ENCODE measurements at places on chromosomes 4 and X. TPM values are rescaled to one million over a fixed set of nuclear protein-coding genes. Genes with fewer than 3 reads are reported as not detected.

Gene BTC
- total RNA-seq = not detected

Gene UBE2K
- 90.4 TPM for total RNA-seq

DNA sequence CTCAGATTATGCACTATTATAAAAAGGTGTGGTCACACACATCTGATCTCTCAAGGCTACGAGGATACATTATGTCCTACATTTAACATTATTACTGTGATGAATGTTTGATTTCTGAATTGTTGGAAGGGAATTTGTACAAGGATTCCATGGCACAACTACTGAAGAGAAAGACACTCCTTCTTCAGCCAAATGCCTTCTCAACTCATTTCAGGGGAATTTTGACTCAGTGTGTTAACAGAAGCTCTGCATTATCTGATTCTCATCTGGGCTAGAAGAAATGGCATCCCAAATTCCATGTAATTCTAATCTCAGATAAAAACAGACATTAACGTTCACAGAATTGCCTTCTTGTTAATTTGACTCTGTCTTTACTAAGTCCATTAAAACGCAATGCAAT lies 477.7 kb downstream of the PDGFC start:
- H3K27me3 ChIP-seq = no peaks in the 10 kb centered on the region
- H3K4me3 ChIP-seq = no peak overlapping the region
- H3K4me1 ChIP-seq = no peaks in the 10 kb centered on the region
- H3K27ac ChIP-seq = no peak overlapping the region

DNA sequence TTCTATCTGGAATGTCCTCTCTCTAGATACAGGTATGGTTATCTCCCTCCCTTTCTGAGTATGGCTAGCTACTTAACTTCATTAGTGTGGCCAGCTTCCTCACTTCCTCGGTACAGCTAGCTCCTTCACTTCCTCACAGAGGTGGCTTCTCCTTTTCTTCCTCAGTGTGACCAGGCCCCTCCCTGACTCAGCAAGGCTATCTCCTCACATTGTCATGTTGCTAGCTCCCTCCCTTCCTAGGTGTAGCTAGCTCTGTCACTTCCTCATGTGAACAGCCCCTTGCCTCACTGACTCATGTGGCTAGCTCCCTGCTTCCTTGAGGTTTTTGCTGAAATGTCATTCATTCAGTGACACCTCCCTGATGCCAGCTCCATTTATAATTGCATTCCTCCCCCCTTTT lies 67.3 kb upstream of the DDIT4L start:
- peaks cover 4% of the 10 kb centered on the region for H3K4me1 ChIP-seq
- H3K27me3 ChIP-seq = peaks cover 19% of the 10 kb centered on the region
- no peaks in the 10 kb centered on the region for H3K36me3 ChIP-seq
- H3K4me3 ChIP-seq = no peak overlapping the region
- H3K27ac ChIP-seq = no peak overlapping the region

GRCh38 chrX:100964362-100964761 lies 5.1 kb upstream of the ARL13A start:
- H3K27ac ChIP-seq = no peak overlapping the region
- no peaks in the 10 kb centered on the region for H3K36me3 ChIP-seq
- no peak for DNase-seq
- H3K27me3 ChIP-seq = no peaks in the 10 kb centered on the region
- no peaks in the 10 kb centered on the region for H3K4me1 ChIP-seq

DNA sequence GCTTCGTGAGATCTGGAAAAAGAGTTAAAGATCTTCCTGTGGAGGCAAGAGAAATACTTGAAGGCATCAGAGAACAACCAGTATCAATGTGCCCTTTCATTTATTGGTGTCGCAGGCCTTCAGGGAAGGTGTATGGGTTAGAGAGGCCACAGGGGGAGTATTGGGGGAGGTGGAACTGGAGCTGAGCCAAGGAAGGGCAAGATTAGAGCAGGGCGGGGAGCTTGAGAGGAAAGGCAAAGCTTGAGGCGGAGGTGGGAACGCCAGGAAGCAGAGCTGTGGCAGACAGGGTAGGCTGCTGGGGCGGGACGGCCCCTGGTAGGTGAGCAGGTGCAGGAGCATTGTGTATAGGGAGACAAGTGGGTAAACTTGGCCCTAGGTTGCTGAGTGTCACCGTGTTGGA lies 329.9 kb downstream of the ARHGAP10 start:
- no peak overlapping the region for H3K27ac ChIP-seq
- no peak overlapping the region for H3K4me3 ChIP-seq
- no peak for DNase-seq
- H3K27me3 ChIP-seq = no peaks in the 10 kb centered on the region
- H3K36me3 ChIP-seq = peaks cover 4% of the 10 kb centered on the region
- peaks cover 46% of the 10 kb centered on the region for H3K4me1 ChIP-seq

GRCh38 chr4:142817442-142817841 lies 28.7 kb downstream of the INPP4B start:
- no peak overlapping the region for H3K4me3 ChIP-seq
- peaks cover 2% of the 10 kb centered on the region for H3K27me3 ChIP-seq
- peaks cover 10% of the 10 kb centered on the region for H3K4me1 ChIP-seq
- no peak overlapping the region for H3K27ac ChIP-seq

- H3K27ac ChIP-seq = no peak overlapping the region
- DNase-seq = no peak
- H3K36me3 ChIP-seq = no peaks in the 10 kb centered on the region
- H3K4me3 ChIP-seq = no peak overlapping the region
Observed at GRCh38 chr4:25081866-25082471, 51.2 kb upstream of the LGI2 start.

DNA sequence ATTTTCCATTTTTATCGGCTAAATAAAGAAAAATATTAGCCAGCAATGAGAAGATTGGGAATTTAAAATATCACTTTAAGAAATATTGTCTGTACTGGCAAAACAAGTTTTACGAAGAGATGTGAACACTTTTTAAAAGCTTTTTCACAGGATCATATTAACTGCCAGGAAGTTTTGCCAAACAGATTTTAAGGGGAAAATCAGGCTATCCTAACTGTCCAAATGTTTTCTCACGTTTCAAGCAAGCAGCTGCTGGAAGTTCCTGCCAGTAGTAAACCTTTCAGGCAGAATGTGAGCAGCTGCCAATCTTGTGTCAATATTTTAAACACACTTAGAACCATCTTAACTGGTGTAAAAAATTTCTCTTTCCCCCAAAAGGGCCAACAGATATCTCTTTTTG lies 101.1 kb downstream of the ADGRL3 start:
- H3K27me3 ChIP-seq = no peaks in the 10 kb centered on the region
- DNase-seq = no peak
- no peaks in the 10 kb centered on the region for H3K4me1 ChIP-seq

DNA sequence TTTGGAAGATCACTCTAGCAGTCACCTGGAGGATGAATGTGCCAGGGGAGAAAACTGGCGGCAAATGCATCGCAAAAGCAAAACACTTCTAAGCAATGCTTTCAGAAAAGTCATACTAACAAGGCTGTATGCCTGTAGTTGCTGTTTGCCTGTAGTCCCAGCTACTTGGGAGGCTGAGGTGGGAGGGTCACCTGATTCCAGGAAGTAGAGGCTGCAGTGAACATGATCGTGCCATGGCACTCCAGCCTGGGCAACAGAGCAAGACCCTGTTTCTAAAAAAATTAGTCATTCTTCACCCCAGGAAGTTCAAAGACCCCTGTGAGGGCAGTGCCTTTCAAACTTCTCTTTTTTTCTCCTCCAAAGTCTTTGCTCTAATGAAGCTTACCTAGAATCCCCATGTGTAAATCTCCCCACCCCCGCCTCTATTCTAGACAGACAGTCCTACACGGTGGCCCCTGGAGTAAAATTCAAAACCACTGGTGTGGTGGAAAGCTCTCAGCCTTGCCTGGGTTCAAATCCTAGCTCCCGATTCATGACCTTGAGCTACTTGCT lies 5.5 kb downstream of the SOWAHD start:
- no peaks in the 10 kb centered on the region for H3K27me3 ChIP-seq
- H3K36me3 ChIP-seq = peaks cover 2% of the 10 kb centered on the region
- no peak overlapping the region for H3K27ac ChIP-seq
- peaks cover 24% of the 10 kb centered on the region for H3K4me1 ChIP-seq

Gene C4orf50
- total RNA-seq = 1.1 TPM

DNA sequence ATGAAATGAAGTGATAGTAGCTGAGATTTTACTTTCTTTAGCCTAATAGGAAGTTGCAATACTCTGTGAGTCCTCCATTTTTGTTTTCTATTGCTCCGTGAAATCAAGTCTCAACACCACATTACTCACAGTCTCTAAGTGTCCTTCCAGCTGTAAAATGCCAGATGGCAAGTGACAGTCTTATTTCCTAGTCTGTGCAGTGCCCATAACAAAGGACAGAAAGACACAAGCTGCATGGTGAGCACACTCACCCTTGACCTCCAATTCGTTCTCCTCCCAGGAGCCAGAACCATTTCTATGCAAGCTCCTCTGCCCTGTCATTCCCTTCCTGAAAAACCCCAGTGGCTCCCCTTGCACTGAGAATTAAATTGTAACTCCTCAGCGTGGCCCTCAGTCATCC lies 101.6 kb downstream of the PARM1 start:
- no peak overlapping the region for H3K27ac ChIP-seq
- no peak overlapping the region for H3K4me3 ChIP-seq
- no peaks in the 10 kb centered on the region for H3K4me1 ChIP-seq
- no peaks in the 10 kb centered on the region for H3K27me3 ChIP-seq

Gene REPS2
- not detected for total RNA-seq
